ENCODE measurements at places on chromosomes 7 and 10.

DNA sequence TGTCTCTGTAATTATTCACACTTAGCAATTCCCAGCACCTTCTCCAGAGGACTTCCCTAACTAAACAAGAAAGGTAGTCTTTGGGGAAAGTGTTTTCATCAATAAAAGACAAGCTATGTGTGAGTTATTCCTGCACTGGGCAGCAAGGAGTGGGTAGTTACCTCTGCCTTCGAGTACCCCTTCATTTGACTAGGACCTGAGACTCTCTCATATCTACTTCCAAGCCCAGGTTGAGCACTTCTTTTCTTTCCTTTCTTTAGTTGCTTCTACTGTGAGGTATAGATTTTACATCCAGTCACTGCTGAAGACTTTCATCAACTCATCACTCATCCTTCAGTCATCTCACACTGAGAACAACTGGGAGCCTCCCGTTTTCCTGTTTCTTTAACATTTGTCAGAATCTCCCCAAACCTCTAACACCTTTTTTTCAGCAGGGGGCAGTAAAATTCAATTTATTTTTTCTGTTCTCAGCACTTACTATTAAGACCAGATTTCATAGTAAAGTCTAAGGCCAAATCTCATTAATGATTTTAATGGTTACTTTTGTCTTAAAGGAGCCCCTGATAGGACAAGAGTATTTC is 80.1 kb upstream of the PRSS1 start:
- no peaks in the 10 kb centered on the region for H3K27me3 ChIP-seq
- DNase-seq, result no peak
- H3K27ac ChIP-seq, result no peak overlapping the region
- H3K4me1 ChIP-seq, result no peaks in the 10 kb centered on the region
- H3K36me3 ChIP-seq, result no peaks in the 10 kb centered on the region
- no peak overlapping the region for H3K4me3 ChIP-seq

- H3K27me3 ChIP-seq, result no peaks in the 10 kb centered on the region
- peaks cover 80% of the 10 kb centered on the region for H3K36me3 ChIP-seq
- no peak overlapping the region for H3K27ac ChIP-seq
- H3K4me3 ChIP-seq, result no peak overlapping the region
- H3K4me1 ChIP-seq, result no peaks in the 10 kb centered on the region
Observed at GRCh38 chr7:87188930-87189329, 30.6 kb downstream of the TMEM243 start.

DNA sequence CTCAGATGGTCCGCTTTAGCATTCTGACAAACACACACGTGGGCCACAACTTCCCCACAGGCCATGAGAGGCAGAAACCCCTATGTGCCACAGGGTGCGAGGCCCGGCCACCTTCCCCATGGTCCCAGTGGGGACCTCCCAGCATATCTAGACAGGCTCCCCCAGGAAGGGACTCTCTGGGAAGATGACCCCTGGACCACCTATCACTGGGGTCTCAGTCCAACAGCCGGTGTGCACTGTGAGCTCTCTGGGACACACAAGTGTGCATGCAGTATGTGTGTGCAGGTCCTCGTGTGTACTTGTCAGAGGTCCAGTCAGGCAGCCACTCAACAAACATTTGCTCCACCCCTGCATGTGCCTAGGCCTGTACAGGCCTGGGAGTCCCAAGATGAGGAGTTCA is 18.7 kb downstream of the GRID1 start:
- H3K27ac ChIP-seq, result no peak overlapping the region
- H3K27me3 ChIP-seq, result no peaks in the 10 kb centered on the region
- no peak overlapping the region for H3K4me3 ChIP-seq
- H3K36me3 ChIP-seq, result no peaks in the 10 kb centered on the region
- no peaks in the 10 kb centered on the region for H3K4me1 ChIP-seq

GRCh38 chr10:18615618-18616017 is 35.8 kb downstream of the NSUN6 start:
- H3K27me3 ChIP-seq, result no peaks in the 10 kb centered on the region
- no peak for DNase-seq
- no peak overlapping the region for H3K27ac ChIP-seq
- peaks cover 10% of the 10 kb centered on the region for H3K36me3 ChIP-seq
- H3K4me1 ChIP-seq, result no peaks in the 10 kb centered on the region
- H3K4me3 ChIP-seq, result no peak overlapping the region

- H3K27me3 ChIP-seq, result no peaks in the 10 kb centered on the region
- H3K4me1 ChIP-seq, result peaks cover 15% of the 10 kb centered on the region
- no peak overlapping the region for H3K27ac ChIP-seq
- peaks cover 20% of the 10 kb centered on the region for H3K36me3 ChIP-seq
- no peak for DNase-seq
Observed at GRCh38 chr10:29651767-29652166, 17.0 kb upstream of the SVIL start.

DNA sequence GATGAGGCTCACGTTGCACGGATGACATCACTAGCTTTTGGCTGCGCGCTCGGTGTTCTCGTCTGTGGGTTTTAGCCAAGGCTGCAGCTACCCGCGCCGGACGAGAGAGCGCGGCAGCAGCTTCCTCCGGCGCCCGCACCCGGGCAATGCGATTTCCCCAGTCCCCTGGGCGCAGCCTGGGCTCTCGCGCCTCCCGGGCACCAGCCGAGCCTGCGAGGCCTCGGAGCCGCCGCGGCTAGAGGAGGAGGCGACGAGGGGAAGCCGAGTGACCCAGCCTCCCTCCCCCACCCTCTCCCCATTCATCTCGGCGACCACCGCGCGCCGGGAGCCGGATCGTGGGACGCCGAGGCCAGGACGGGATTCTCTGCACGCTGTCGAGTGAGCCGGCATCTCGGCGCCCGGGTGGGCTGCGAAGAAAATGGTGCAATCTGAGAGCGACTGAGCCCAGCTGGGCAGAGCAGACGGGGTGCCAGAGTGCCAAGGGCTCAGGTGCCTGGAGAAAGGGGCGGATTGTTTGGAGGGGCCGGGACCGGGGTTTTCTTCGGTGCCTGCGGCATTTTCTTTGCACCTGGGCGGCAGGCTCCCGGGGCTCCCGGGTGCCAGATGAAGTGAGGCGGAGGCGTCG is 1.2 kb upstream of the TMEM178B start:
- peaks cover 65% of the 10 kb centered on the region for H3K27me3 ChIP-seq
- DNase-seq, result no peak
- H3K27ac ChIP-seq, result no peak overlapping the region
- no peaks in the 10 kb centered on the region for H3K36me3 ChIP-seq
- H3K4me1 ChIP-seq, result peaks cover 42% of the 10 kb centered on the region

GRCh38 chr10:100148353-100149211 is 37.2 kb downstream of the ERLIN1 start:
- no peak overlapping the region for H3K4me3 ChIP-seq
- H3K27ac ChIP-seq, result no peak overlapping the region
- peaks cover 32% of the 10 kb centered on the region for H3K36me3 ChIP-seq
- H3K27me3 ChIP-seq, result no peaks in the 10 kb centered on the region
- H3K4me1 ChIP-seq, result no peaks in the 10 kb centered on the region
- no peak for DNase-seq

DNA sequence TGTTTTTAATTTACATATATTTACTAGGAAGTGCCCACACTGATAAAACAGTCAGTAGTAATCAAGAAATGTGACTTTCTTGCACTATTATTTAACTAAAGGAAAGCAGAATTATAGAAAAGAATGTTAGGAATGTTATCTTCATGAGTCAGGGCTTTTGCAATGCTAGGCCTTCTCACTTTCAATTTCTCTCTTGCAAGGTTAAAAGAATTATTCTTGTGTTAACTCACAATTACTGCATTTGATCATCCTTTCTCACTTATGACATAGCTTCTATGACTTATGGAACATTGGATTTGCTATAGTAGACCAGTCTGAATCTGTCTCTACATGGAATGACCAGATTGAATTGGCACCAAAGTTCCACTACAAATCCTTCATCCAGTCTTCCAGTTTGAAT is 192.4 kb downstream of the SDK1 start:
- no peak overlapping the region for H3K4me3 ChIP-seq
- no peaks in the 10 kb centered on the region for H3K36me3 ChIP-seq
- no peak overlapping the region for H3K27ac ChIP-seq
- H3K4me1 ChIP-seq, result no peaks in the 10 kb centered on the region
- peaks cover 2% of the 10 kb centered on the region for H3K27me3 ChIP-seq
- no peak for DNase-seq
